ENCODE measurements at places on chromosomes 13 and 19.

DNA sequence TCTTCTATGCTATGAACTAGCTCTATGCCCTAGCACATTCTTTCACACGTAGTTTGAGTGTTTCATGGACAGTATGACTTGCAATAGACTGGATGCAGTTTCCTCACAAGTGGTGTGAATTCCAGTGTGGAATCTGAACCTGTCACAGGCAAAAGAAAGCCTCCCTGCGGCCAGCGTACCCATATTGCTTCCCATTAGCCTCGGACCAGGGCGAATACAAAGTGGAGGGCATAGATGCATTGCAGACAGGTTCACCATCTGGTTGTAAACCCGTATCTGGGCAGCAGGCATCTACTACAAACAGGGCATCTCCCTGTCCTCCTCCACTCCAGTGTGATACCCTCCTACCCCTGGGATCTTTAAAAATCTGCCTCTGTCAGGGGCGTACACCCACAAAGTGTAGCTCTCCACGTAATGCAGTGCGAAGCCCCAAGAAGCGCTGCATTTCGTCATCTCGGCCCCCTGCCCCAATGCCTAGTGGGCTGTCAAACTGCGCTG, 1.4 kb upstream of the CIC start:
- DNase-seq, result no peak

DNA sequence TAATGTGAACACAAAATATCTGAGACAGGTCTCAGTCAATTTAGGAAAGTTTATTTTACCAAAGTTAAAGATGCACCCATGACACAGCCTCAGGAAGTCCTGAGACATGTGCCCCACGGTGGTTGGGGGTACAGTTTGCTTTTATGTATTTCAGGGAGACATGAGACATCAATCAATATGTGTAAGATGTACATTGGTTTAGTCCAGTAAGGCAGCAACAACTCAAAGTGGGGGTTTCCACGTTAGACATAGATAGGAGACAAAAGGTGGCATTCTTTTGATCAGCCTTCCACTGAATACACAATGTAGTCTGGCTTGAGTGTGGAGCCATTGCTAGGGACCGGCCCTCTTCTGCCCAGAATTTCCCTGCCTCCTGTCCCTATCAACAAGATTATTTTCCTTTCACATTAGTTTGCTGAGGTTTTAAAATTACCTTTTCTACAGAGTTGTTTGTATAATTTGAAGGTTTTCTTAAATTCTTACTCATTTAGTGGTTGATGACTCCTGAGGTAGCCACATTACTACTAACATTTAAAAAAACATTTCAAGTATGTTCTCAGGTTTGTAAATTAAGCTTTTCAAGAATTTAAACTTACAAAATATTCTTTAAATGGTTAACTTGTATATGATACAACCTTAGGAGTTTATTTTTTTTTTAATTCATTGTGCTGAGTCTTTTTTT, 33.2 kb downstream of the RNASEH2B start:
- no peak for DNase-seq

GRCh38 chr19:19447536-19448237, 42.2 kb downstream of the GATAD2A start:
- no peak for DNase-seq

DNA sequence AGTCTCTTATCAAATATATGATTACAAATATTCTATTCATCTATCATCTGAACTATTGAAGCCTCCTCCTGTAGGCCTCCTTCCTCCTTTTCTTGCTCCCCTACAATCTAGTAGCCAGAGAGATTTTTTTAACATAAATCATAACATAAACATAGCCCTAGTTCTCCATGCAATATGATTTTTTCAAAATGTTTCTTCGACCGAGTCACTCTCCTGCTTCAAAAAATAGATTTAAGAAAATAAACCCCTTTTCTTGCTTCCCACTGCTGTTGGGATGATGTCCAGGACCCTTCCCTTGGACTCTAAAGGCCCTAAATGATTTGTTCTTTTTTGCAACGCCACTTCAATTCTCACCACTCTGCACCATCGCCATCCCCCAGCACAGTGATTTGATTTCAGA, 319.7 kb upstream of the TSHZ3 start:
- no peak for DNase-seq

DNA sequence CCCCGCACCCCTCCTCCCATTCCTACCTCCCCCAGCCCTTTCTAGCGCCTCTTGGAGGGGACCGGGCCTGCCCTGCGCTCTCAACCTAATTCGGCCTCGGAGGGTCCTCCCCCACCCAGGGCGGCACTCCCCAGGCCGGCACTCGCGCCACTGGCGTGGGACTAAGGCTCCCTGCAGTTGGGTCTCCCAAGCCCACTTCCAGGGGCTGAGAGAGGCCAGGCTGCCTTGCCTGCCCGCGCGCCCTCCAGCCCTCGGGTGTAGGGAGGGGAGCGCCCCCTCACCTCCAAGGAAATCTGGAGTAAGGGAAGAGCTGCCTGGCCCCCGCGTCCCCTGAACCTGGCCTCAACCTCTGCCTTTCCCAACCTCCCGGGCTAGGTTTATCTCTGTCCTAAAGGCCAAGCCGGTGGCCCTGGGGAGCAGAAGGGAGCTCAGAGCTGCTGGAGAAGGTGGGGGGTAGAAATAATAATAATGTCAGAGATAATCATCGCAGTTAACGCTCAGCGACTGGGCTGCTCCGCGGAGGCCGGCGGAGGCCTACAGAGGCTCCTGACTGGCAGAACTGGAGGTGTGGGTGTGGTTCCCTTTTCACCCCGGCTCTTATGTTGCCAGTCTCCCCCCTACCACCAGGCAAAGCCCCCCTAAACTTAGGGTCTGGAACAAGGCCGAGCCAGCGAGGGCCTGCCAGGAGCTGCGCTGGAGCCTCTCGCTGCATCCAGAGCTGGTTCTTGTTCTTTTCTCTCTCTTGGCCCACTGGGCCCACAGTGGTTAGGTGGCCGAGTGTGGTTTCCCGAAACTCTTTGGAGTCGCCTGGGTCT, 9.6 kb downstream of the ZIC2 start:
- DNase-seq, result no peak

GRCh38 chr13:108215436-108215835, at the start of gene LIG4:
LIG4 (minus strand) TSS chr13:108215536; CDS start chr13:108211268, 4,268 bp downstream.
- DNase-seq, result peak; percentile 54

- no peak for DNase-seq
Measured at GRCh38 chr13:97023117-97023516, 28.8 kb upstream of the OXGR1 start.

GRCh38 chr19:41410336-41411054, 12.9 kb downstream of the BCKDHA start:
- no peak for DNase-seq

DNA sequence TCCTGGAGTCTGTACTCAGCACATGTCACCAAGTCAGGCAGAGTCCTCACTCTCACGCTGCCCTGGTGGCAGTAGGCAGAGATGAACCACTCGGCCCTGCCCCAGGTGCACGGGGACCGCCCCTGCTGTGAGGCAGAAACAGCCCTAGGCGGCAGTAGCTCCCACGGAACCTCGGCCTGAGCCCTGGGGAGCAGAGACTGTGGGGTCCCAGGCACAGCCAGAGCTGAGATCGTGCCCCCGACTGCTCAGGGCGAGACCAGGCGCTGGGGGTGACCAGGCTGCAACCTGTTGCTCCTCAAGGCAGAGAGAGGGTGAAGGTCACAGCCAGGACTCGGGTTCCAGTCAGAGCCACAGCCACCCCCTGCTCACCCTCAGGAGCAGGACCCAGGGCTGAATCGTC, 34.9 kb downstream of the AP1M1 start:
- no peak for DNase-seq

DNA sequence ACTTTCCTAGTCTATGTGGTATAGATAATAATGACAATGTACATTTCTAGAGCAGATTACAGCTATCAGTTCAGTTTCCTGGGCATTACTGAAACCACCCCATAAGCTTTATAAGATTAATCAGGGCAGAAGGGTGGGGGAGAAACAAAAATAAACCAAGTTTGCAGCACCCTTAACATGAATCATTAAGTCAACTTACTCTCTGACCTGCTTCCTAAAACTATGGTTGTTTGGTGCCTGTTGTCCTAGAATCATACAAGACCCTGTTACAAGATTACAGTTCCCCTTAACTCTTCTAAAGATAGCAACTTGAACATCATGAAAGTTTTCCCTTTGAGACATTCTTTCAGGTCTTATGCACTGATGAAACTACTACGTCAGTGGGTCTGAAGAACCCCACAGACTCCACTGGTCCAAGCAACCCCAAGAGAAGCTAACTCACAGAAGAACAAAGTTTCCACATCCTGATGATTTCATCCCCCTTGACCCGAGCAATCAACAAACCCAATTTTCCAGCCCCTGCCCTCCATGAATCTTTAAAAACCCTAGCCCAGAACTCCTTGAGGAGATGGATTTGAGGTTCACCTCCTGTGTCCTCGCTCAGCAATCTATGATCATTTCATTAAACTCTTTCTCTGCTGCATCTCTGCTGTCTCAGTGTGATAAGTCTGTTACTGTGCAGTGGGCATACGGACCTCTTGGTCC, 336.5 kb downstream of the FOXO1 start:
- no peak for DNase-seq

GRCh38 chr13:30647420-30647819, 29.7 kb downstream of the USPL1 start:
- DNase-seq, result no peak

GRCh38 chr19:39873385-39873784, 27.2 kb upstream of the FBL start:
- DNase-seq, result no peak

DNA sequence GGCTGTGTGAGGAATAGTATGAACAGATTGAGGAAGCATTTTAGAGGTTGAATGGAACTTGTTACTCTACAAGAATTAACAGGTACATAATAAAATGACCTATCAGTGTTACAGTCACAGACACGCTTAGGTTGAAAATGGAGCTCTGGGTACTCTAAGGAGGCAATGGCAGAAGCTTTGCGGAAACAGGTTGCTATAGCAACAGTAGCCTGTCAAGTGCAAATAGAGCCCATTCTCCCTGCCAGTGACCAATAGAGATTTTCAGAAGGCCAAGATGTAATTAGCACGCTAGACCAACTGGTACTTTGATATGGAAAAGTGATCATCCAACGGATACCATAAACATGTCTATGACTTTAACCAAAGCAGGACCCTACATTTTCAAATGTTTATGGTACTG, 148.5 kb upstream of the FREM2 start:
- DNase-seq, result no peak

GRCh38 chr19:45469945-45470761, 2.4 kb downstream of the FOSB start:
- no peak for DNase-seq

GRCh38 chr19:42121656-42122069, 10.6 kb downstream of the POU2F2 start:
- no peak for DNase-seq

DNA sequence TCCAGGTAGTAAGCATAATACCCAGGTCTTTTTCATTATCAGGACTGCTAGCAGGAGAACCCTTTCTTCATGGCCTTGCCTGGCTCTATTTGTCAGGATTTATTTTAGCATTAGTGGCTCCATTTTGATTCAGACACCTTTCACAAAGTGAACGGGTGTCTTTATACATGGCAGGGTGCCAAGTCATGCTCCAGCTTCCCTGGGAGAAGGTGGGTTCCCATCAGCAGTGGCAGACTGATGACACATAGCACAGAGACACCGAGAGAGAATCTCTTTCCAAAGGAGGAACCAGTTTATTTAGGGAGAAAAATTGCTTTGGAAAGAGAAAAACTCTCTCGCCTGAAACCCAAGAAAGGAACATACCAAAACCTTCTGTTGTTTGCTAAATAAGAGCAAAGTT, 135.3 kb upstream of the TMTC4 start:
- no peak for DNase-seq

GRCh38 chr19:49150944-49151243, 4.3 kb downstream of the HRC start:
- no peak for DNase-seq

DNA sequence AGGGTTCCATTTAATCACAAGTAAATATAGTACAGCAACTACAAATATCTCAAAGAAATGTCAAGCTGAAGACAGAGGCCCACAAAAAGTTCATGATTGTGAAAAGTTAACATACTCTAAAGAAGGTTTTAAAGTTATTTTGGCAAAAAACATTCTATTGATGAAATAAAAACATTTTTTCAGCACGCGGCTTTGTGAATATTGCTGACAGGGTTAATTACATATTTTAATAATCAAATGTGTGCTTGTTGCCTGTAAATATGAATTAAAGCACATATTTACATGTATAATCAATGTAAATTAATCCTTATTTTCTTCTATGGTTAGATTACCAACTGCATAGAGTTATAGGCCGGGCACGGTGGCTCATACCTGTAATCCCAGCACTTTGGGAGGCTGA, 328.1 kb downstream of the MZT1 start:
- no peak for DNase-seq

GRCh38 chr13:113651511-113652403, 6.2 kb downstream of the ATP4B start:
- no peak for DNase-seq

GRCh38 chr19:39284032-39284431, 12.2 kb upstream of the IFNL1 start:
- no peak for DNase-seq

DNA sequence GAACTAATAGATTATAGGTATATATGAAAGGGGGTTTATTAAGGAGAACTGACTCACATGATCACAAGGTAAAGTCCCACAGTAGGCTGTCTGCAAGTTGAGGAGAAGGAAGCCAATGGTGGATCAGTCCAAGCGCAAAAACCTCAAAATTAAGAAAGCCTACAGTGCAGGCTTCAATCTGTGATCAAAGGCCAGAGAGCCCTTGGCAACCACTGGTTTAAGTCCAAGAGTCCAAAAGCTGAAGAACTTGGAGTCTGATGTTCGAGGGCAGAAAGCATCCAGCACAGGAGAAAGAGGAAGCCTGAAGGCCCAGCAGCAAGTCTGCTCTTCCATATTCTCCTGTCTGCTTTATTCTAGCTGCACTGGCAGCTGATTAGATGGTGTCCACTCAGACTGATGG, 721.3 kb upstream of the PCDH9 start:
- no peak for DNase-seq

DNA sequence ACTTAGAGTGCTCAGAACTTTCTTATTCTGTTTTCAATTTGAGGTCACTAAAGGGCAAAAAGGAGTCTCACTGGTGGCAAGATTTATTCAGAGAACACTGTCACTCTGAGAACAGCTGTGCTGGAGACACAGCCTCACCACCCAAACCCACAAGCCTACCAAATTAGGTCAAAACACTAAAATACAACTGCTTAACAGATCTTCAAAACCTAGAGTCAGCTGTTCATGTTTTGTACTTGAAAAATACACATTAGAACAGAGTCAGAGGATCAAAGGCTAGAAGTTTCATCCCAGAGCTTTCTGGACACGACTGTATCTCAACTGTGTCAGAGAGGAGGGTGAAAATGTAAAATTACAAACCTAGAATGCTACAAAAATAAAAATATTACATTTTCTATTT, 89.3 kb downstream of the MIPEP start:
- no peak for DNase-seq

GRCh38 chr13:96229356-96229755, 139.4 kb downstream of the HS6ST3 start:
- no peak for DNase-seq

GRCh38 chr19:12708641-12709040, 12.2 kb upstream of the FBXW9 start:
- no peak for DNase-seq

All from NCI-H2081 treated with DMSO at 0.1 percent for 48 hours (cell line).